ENCODE measurements at places on chromosomes 7 and 10.

GRCh38 chr10:117007080-117007479 lies 2.1 kb upstream of the SHTN1 start:
- no peak for DNase-seq

- DNase-seq = no peak
Observed at GRCh38 chr7:45367026-45367425, 207.1 kb upstream of the ADCY1 start.

DNA sequence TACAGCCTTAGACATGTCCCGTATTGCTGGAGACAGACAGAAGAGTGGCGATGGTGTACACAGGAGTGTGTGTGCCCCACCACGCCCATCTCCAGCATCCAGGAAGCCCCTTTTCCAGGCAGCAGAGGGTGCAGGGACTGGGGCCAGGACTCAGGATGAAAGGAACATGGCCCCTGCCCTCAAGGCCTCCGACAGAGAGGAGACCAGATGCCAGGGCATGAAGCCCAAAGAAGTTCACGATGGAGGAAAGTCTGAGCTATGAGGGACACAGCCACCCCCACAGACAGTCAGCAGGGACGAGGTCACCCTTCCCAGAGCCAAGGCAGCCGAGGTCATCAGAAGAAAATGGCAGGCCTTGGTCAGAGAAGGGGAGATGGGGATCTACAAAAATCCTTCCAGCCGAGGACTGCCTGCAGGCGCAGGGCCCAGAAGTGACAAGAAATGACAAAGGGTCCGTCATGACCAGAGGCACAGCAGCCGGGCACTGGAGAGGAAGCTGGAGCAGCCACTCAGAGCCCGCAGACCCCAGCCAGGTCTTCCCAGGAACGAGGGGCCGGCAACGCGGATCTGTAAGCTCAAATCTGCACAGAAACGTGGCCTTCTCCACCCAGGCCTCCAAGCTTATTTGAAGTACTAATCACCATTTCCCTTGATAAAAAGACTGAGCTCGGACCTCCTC lies 78.7 kb upstream of the PPP2R2D start:
- DNase-seq = no peak

DNA sequence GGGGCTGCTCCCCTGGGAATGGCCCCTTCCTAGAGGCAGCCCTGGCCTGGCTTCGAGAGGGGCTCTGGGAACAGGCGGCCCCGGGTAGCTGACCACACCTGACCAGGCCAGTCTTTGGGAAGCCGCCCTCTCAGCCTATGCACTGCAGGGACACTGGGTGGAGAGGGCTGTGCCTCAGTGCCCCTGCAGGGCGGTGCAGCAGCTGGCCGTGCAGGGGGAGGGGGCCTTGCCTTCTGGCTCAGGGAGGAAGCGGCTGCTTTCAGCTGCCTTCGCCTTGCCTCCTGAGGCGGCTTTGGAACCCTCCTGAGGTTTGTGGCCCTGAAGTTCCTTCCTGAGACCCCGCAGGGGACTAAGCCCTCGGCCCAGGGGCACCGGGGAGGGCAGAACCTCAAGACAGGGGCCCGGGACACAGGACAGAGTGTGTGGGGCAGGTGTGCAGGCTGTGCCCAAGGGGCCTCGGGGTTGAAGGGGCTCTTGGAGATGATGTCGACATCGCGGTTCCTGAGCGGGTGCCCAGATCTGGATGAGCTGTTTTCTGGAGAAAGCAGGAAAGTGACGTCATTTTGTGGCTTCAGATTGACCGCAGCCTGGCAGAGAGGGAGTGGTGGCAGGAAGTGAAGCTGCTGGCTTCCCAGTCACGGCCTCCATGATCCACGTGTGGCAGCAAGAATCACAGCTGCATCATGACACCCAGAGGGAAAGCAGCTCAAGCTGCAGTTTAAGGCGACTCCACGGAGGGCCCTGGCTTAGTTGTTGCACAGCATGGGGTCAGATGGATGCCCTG lies 17.7 kb downstream of the ADAM8 start:
- DNase-seq = peak; percentile 86

GRCh38 chr10:3750006-3750816 lies 34.8 kb downstream of the KLF6 start:
- DNase-seq = no peak

GRCh38 chr10:24952707-24953645 lies 570 bp upstream of the PRTFDC1 start:
- peak; percentile 54 for DNase-seq

GRCh38 chr7:27116031-27116961 lies 13.8 kb upstream of the HOXA2 start:
- no peak for DNase-seq

DNA sequence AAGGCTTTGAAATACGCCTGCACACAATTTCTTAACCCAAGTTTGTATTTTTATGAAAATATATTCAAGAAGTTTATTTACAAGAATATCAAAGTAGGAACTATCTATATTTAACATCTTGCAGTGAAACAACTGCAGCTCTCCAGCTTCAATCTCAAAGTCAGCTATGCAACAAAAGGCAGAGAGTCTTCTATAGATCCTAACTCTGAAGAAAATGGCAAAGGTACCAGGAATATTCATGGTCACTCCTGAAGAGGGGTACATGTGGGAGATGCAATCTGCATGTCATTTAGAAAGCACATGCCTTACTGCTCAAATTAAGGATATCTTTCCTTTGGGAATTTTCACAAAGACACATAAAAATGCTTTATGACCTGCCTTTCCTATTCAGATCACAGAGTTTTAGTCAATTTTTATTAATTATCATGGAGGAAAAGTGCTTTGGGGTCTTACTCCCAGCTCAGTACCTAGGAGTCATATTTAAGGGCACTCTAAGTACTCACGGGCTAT lies 1.5 kb downstream of the ANK3 start:
- no peak for DNase-seq

GRCh38 chr10:71301371-71301916 lies 17.6 kb upstream of the SLC29A3 start:
- DNase-seq = no peak

DNA sequence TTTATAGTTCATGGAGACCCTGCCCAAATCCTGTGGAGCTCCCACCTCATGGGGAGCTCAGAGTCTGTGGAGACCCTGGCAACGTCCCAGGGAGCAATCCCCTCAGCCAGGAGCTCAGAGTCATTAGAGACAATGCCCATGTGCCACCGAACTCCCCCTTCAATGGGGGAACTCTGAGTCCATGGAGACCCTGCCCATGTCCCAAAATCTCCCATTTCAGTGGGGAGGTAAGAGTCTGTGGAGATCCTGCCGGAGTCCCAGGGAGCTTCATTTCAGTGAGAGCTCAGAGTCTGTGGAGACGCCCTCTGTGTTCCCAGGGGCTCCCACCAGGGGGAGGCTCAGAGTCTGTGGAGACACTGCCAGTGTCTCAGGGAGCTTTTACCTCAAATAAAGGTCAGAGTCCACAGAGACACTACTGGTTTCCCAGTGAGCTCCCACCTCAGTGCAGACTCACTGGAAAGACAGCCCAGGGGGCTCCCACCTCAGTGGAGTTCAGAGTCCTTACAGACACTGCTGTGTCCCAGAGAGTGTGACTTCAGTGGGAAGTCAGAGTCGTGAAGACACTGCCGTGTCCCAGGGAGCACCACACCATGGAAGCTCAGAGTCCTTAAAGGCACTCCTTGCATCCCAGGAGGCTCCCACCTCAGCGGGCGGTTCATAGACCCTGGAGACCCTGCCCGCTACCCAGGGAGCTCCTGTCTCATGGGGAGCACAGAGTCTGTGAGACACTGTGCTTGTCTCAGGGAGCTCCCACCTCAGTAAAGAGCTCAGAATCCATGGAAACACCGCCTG lies 5.0 kb downstream of the MYO1G start:
- DNase-seq = peak; percentile 68

- DNase-seq = no peak
Observed at GRCh38 chr7:101302641-101303101, 18.9 kb downstream of the IFT22 start.

GRCh38 chr10:7337431-7338171 lies 73.2 kb downstream of the SFMBT2 start:
- no peak for DNase-seq

- no peak for DNase-seq
Observed at GRCh38 chr10:30829901-30830300, 200.3 kb upstream of the LYZL2 start.

DNA sequence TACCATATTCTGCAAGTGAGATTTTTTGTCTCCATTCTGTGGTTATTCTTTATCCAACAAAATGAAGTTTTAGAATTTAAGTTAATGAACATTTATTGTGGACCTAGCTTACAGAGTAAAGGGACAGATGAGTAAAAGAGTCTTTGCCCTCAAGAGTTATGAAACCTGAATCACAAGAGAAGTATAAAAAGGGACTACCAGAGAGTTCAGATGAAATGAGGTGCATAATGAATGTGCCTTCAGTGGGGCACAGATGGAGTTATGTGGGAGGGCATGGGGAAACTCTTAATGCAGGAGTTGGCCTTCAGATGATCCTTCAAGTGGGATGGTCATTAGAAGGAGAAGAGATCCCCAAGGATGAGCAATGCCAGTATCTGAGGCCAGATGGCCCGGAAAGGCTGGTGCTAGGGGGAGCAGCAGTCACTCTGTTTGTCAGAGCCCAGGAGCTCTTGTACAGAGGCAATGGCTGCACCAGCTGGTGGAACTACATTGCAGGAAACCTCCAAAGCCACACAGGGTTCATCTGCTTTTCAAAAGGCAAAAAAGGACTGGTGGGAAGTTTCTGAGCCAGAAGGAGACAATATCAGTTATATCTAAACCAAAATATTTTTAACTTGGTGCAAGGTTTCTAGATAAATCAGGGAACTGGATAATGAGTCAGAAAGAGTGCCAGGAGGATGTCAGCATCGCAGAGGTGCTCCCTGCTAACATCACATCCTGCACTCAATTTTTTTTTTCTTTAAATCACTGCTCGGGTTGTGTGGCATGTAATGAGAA lies 162.0 kb downstream of the KLF6 start:
- DNase-seq = no peak

GRCh38 chr7:72925546-72926120 lies 738 bp downstream of the POM121 start:
- no peak for DNase-seq

GRCh38 chr10:48887982-48888381 lies 51.7 kb downstream of the LRRC18 start:
- no peak for DNase-seq

GRCh38 chr7:110484356-110484755 lies 606.6 kb upstream of the LRRN3 start:
- no peak for DNase-seq

- no peak for DNase-seq
Observed at GRCh38 chr10:65838811-65839210, 1087.0 kb upstream of the LRRTM3 start.

GRCh38 chr7:135366843-135367508 lies 133.3 kb downstream of the STRA8 start:
- no peak for DNase-seq

- no peak for DNase-seq
Observed at GRCh38 chr7:95549818-95550529, 46.3 kb downstream of the PDK4 start.

DNA sequence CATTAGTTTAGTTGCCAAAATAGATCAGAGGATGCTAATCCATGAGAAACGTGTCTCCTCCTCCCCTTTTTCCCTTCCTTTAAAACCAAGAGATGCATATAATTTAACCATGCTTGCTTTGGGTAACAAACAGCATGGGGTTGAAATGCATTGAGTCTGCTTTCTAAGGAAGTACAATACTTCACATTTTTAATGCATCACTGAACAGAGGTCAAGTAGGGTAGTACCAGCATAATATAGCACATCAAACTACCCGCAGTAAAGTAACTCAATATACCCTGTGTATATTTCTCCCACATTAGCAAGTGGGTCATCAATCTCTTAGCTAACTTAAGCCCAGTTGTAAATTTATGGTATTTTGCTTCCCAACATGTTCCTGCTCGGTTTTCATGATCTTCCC lies 239.3 kb upstream of the SEMA3C start:
- no peak for DNase-seq

DNA sequence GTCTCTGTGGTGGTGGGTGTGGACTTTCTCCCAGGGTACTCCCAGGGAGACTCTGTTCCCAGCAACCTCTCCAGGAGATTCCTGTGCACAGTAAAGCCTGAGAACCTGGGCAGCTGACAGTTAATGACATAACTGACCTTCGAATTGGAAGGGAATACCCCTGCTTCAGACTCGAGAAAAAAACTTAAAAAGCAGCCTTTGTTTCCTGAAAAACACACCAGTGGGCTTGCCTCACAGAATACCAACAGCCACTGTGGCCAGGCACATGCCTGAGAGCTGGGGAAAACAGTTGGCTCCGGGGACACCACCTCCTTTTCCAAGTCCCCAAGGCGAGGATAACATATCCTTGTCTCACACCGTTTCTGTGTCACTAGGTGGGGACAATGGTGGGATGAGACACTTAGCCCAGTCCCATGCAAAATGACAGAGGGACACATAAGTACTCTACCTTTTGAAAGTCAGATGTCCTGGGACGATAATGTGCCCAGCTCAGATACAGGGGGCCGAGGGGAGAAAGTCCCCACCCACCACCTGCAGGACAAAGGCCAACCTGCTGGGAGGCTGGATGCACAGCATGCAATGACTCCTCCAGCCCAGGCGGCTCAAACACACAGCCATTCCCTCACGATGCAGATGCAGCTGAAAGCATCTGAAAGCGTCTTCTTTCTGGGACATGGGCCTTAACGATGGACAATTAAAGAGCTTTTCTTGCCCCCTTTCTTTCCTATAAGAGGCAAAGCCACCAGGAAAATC lies 65.6 kb downstream of the HIPK2 start:
- DNase-seq = no peak

- no peak for DNase-seq
Observed at GRCh38 chr10:11870900-11871400, 47.8 kb downstream of the PROSER2 start.

DNA sequence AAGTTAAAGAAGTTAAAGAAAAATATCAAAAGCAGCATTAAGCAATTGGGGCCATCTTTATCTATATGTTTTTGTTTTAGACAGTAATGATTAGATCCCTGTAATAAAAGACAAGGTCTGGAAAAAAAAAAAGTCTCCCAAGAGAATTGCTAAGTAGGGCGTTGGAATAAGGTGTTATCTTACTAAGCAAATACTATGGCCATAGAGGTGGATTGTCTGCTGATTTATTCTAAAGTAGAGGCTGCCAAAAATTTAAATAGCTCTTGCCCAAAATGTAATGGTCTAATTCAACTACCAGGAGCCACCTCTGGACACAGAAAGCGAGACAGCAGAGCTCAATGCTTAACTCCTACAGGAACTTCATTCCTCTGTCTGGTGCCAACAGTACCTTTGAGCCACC lies 71.6 kb downstream of the HERPUD2 start:
- DNase-seq = no peak

DNA sequence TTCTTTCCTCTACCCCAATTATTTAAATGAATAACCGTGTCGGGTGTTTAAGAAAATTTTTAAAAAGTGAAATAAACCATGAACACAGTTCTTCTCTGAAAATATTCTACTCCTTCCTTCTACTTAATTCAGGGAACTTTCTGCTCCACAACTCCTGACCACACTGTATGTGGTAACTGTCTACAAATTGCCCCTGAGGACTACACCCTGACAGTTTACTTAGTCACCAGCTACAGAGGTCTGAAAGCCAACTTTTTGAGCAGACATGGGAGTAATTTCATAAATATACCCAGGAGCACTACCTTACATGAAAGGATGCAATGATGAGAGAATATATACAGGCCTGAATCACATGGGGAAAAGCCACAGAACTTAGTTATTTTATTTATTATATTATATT lies 523.2 kb upstream of the SORCS1 start:
- DNase-seq = no peak

GRCh38 chr7:114972567-114972966 lies 50.7 kb downstream of the MDFIC start:
- DNase-seq = no peak

GRCh38 chr7:134155206-134155605 lies 28.1 kb downstream of the LRGUK start:
- no peak for DNase-seq
